ENCODE measurements at places on chromosomes 3 and 15.

DNA sequence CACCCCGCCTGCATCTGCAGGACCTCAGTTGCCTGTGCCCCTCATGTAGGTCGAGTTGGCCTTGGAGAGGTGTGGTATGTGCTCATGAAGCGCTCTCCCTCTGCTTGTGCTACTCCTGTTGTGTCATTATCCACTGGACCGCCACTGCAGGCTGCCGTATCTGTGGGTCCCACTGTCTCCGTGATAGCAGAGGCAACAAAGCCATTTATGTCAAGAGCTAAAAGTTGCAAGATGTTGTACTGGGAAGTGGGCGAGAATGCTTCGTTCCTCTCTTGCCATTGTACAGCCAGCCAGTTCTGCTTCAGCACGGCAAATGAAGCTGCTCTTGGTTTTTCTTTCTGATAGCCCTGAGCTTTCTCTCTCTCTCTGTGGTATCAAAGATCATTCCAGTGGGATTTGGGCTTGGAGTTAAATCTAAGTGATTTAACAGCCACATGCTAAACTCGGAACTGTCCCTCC lies 89.0 kb downstream of the TMEM212 start:
- DNase-seq, result no peak

DNA sequence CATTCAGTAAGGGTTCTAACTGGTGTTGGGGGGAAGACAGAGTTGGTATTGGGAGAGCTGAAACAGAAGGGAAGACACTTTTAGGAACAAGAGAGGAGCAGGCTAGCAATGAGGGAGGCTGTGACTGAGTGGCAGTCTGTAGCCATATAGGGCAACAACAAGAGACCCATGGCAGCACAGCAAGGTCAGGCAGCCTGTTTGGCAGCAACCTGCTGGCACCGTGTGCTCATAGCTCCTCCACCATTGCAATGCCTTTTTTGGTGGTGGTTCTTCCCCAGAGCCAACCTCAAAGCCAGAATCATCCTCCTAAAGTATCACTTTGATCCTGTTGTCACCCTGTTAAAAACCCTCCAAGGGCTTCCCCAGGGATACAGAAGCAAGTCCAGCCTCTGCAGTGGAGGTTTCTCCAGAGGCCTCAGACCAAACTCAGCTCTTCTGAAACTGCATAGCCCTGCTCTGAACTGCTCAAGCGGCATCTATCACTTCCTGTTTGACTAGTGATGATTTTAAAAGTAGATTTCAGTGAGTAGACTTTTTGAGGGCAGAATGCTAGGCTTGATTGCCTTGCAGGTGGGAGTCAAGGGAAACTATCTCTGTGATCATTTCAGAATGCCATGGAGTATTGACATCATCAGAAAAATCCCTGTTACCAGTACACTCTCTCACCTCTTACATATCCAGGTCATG lies 176.9 kb downstream of the STAC start:
- DNase-seq, result no peak

- no peak for DNase-seq
These were observed 354.6 kb downstream of the GAP43 start for GRCh38 chr3:115977866-115978265.

GRCh38 chr3:31377045-31377642 lies 155.6 kb upstream of the STT3B start:
- no peak for DNase-seq

DNA sequence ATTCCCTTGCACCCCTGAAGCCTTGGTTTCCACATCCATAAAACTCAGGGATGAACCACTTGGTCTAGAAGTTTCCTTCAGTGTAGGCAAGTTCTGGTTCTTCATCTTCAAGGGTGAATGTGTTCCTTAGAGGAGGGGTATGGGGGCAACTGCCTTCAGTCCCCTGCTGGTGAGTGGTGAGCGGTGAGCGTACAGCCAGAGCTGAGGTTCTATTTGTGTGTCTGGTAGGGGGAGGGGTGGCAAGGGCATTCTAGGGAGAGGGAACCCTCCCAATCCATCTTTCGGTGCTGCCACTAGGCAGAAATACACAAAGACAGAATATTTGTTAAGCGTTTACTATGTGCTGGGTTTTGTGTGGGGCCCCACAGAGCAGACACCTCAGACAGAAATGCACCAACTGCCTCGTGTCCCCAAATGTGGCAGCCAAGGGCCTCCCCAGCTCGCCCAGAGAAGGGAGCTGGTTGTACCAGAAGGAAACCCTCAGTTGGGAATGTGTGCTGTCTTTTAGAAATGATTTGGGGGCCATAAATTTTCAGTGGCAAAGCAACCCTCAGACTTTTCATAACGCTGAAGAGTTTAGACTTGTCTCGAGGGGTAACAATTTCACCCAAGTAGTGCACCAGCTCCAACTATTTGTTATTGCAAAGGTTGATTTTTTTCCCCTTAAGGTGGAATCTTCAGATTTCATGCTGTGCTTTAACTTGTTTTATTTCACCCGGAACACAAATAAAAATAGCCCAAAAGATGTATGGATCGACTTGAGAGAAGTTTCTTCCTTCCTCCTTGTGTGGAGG lies 137.6 kb downstream of the FBLN2 start:
- DNase-seq, result no peak

GRCh38 chr15:51652084-51652668 lies 29.1 kb upstream of the SCG3 start:
- DNase-seq, result no peak

- no peak for DNase-seq
These were observed 59.6 kb downstream of the COL6A6 start for GRCh38 chr3:130576375-130577266.

- no peak for DNase-seq
These were observed 134.8 kb downstream of the SNRPN start for GRCh38 chr15:25089577-25089976.

DNA sequence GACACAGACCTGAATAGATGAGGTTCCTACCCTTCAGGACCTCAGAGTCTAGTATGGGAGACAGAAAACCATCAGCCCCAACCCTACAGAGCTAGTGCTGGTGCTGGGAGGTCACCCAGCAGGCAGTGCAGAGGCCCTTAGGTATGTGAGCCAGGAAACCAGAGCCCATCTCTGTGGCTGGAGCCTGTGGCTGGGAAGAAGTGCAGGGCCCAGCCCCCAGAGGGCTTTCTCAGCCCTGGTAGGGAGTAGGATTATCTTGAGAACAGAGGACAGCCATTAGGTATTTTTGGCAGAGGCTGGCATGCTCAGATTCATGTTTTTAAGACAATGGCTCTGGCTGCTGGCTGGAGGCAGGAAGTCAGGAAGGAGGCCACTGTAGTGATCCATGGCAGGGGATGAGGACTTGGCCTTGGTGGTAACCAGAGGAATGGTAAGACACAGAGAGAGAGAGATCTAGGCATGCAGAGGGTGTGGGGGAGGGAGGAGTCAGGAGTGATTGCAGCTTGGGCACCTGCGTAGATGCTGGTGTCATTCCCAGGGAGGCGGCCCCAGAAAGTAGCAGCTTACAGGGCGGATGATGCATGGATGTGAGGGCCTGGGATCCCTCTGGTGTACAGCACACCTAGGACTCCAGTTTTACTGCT lies 220.9 kb upstream of the EIF1B start:
- no peak for DNase-seq

DNA sequence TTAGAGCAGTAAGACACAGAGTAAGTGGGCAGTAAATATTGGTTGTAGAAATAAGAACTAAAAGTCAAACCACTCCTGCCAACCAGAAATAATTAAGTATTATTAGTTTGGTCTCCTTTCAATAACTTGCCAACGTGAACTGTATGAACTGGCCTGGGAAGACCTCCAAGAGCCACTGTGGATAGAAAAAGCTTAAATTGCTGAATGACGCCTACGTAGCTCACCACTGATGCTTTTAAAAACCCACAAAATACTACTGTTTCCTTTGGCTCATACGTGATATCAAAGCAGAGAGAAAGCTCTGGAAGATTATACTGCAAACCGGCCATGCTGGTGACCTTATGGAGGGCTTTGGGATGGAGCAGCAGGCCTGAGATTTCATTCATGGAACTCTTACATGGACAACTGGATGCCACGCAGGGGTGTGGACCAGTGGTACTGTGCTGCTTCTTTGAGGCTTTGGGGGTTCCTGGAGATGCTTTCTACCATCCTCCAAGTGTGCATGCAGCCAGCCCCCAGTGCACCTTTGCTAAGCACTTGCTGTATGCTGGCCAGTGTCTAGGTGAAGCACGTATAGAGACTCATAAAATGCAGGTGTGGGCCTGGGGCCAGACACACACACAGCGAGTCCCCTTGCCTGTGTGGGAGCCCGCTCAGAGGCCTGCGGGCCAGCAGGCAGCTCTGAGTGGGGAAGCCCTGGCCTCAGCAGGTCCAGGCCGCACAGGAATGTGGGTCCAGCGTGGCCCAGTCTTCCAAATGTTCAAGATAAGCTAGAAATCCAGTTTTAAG lies 66.8 kb downstream of the ABTB1 start:
- DNase-seq, result no peak

- no peak for DNase-seq
These were observed 71.9 kb downstream of the MGLL start for GRCh38 chr3:127750226-127751031.

DNA sequence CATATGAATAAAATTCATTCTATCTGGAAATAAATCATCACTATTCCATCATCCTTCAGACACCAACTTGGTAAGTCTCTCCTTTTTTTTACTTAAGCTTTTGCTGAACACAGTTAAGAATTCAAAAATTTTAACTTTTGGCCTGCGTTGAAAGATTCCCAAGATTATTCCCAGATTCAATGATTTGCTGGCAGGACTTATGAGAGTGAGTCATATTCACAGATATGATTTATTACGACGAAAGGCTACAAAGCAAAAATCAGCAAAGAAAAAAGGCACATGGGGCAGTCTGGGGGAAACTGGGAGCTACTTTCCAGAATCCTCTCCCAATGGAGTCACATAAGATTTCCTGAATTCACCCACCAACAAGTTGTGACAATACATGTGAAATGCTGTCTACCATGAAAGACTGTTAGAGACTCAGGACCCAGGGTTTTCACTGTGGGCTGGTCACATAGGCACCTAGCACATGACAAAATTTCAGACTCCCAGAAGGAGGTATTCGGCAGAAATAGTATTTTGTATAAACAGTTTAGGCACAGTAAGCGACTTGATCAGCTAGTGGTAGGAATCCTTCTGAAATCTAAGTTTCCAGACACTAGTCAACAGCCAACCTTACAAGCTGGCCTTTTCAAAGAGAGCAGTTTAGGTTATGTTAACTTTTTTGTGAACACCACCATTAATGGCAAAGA lies 82.1 kb downstream of the DLG1 start:
- no peak for DNase-seq

DNA sequence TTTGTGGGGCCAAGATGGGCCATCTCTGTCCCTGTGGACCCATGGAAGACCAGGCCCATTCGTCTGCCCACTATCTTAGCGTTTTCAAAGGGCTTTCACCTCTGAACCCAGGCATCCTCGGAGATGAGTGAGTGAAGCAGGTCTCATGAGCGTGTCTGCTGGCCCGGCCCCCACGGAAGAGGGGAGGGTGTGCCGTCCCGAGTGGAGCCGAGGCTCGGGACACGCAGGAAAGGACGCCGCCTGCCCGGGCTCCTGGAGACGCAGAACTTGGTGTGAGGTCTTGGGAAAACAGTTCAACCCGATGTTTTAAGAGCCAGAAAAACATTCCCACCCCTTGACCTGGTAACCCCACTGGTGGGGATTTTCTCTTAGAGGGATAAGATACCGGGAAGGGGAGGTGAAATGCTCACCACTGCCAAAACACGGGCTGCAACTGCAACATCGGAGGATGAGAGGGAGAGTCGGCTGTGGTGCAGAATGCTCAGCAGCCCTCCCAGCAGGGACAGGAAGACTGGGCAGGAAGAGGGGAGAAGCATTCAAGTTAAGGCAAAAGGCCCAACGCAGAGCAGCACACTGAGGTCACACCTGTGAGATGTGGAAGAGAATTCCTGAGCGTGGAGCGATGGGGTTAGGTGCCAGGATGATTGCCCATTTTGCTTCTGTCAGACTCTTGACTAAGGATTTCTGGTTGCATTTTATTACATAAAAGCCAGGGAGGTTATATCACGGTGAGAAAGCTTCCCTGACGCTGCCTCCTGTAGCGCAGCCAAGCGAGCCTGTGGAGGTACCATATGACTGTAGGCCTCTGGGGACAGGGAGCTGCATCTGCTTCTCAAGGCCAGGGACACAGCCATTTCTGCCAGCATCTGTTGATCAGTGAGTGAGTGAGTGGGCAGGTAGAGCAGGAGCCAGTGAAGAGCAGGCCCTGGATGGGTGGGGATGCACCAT lies 14.1 kb upstream of the STAB1 start:
- DNase-seq, result no peak
